Effector CD8-positive, alpha-beta T cell (primary cell): ENCODE measurements at places on chromosomes 12 and 14.

DNA sequence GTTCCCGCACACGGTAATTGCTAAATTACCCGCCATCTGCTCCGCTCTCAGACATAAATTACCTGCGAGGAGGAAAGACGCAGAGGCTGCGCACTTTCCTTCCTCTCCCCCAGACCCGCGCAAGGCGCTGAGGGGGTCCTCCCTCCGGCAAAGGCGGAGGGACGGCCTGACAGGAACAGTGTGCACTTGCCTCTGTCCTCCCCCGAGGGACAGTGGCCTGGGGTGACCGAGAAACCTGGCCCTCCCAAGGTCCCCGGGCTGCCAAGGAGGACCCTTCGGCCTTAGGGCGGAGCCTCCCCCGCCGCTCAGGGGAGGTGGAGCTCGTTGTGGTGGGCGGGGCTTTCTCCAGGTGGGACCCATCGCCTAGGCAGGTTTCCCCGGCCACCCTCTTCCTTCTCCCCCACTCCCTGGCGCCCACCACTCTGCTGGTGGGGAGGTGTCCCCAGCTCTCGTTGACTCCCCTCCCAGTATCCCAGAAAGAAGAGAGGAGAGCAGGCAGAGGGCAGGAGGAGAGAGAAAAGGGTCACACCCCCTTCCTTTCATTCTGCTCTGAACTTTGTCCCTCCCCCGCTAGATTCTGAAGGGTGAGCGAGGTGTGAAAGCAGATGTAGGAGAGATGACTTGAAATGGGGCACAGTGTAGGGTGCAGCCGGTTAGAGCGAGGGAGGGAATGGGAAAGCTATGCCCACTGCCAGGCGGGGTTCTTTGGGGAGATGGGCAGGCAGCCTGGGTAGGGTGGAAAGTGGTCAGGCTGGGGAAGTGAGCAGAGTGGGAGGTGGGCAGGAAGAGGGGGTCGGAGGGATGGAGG, 11.4 kb upstream of the CALCOCO1 start:
- peak; percentile 46 for DNase-seq

GRCh38 chr12:46560089-46560488, 187.5 kb upstream of the SLC38A2 start:
- DNase-seq, result no peak

- DNase-seq, result no peak
Measured at GRCh38 chr12:103596981-103597380, 9.9 kb downstream of the STAB2 start.

DNA sequence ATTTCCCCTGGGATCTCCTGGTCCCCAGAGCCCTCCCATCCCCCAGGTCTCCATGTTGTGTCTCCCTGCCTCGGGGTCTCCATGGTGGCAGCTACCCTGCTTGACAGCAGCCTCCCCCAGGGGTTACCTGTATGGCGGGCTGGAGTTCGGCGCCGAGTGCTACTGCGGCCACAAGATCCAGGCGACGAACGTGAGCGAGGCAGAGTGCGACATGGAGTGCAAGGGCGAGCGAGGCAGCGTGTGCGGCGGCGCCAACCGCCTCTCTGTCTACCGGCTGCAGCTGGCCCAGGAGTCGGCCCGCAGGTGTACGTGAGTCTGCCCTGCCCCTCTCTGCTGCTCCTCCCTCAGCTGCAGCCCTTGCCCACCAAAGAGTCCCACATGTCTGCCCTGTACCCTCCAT, 80.9 kb downstream of the WSCD2 start:
- no peak for DNase-seq
